ENCODE measurements at places on chromosomes 6 and 20. TPM values are rescaled to one million over a fixed set of nuclear protein-coding genes. Genes with fewer than 3 reads are reported as not detected.

DNA sequence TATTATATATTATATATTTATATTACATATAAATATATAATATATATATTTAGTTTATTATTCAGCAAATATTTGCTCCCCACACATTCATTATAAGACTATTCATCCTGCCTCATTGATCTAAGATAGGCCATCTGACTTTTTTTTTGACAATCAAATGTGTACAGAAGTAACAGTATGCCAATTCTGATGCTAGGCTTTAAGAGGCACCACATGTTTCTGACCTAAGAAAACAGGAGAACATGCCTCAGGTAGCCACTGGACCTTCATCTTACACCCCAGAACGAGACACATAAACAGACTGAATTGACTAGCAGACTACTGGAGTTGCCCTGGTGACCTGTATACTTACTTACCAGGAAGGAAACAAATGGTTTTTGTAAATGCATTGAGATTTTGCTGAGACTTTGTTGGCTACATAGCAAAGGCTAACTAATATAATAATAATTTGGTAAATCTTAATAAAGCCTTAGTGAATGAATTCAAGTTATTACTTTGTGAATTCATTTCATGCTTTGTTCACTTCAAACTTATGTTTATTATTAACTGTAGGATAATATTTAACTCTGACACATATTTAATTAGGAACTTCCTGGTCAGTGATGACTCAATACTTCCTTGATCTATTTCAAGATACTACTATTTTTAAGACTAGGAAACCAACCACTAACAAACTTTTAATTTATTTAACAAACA, 13.4 kb upstream of the MYO6 start:
- H3K27me3 ChIP-seq: no peaks in the 10 kb centered on the region
- no peak overlapping the region for H3K27ac ChIP-seq
- no peak overlapping the region for H3K4me3 ChIP-seq
- H3K36me3 ChIP-seq: no peaks in the 10 kb centered on the region
- no peaks in the 10 kb centered on the region for H3K4me1 ChIP-seq
- DNase-seq: no peak

GRCh38 chr6:161598896-161599295, 325.0 kb upstream of the AGPAT4 start:
- DNase-seq: no peak
- H3K4me3 ChIP-seq: no peak overlapping the region
- H3K27ac ChIP-seq: no peak overlapping the region
- H3K4me1 ChIP-seq: no peaks in the 10 kb centered on the region

- no peak for DNase-seq
- H3K27ac ChIP-seq: no peak overlapping the region
These were observed 2.3 kb downstream of the DSTN start for GRCh38 chr20:17572034-17572638.

DNA sequence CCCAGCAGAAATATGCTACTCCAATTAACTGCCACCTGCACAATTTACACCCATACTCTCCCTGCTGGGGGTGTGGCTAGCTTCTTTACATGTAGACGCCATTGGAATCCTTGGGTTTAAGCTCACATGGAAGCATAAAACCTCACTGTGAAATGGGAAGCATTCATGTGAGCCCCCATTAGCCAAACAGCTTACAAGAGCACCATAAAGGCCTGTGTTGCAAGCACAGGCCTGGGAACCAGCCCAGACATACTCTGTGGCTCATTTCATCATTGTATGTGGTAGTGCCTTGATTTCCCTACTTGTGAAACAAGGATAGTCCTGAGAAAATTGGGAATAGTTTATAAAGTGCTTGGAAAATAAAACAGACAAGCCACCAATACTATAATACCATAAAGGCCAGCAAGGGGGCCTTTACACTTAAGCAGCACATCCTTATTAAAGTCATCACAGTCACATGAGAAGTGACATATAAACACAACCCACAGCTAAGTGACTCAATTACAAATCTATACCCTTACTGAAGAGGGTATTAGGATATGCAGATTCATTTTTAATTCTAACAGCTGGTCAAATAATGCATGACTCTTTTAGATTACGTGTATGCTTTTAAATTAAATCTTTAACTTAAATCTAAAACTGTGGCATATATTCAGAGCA, 6.8 kb downstream of the ADNP start:
- H3K4me3 ChIP-seq: no peak overlapping the region
- H3K4me1 ChIP-seq: peaks cover 93% of the 10 kb centered on the region
- no peak overlapping the region for H3K27ac ChIP-seq
- H3K36me3 ChIP-seq: peaks cover 16% of the 10 kb centered on the region
- no peak for DNase-seq

The RNF144B gene
- total RNA-seq: 3.2 TPM

GRCh38 chr6:105929626-105930025, 156.5 kb upstream of the PRDM1 start:
- no peak overlapping the region for H3K4me3 ChIP-seq
- no peak for DNase-seq
- no peak overlapping the region for H3K27ac ChIP-seq
- H3K27me3 ChIP-seq: no peaks in the 10 kb centered on the region
- no peaks in the 10 kb centered on the region for H3K36me3 ChIP-seq

DNA sequence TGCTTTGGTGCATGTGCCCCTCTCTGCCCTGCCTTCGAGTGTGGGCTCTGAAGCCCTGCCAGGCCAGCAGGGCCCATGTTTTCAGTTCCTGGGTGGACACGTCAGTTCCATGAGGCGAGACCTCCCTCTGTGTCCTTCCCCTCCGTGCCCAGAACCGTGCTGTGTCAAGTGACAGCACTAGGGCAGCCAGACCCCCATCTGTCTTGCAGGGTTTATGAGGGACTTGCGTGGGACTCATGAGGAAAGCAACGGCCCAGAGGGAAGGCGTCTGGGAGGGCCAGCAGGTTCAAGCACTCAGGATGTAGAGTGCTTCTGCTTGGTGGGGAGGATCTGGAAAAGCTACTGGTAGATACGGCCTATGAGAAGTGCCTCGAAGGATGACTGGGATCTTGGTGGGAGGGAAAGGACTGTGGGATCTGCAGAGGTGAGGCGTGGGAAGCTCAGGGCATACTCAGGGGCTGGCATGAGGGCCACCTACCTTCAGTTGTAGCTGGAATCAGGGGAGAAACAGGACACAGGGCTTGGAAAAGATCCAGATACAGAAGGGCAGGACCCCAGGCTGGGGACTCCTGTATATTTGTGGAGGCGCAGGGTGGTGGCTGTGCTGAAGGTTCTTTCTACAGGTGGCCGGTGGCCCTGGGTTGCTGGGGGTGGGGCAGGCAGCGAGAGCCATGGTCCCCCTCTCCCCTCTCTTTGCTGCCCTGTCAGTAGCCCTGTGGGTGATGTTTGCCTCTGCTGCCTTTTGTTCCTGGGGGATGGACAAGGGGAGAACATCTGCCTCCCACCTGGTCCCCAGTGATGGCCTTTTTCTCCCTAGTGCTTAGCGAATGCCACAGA, 5.5 kb downstream of the NPEPL1 start:
- no peak overlapping the region for H3K4me3 ChIP-seq
- H3K36me3 ChIP-seq: peaks cover 14% of the 10 kb centered on the region
- H3K27ac ChIP-seq: no peak overlapping the region

The DOP1A gene
- total RNA-seq: 32.5 TPM

- no peak overlapping the region for H3K4me3 ChIP-seq
- no peaks in the 10 kb centered on the region for H3K27me3 ChIP-seq
- no peaks in the 10 kb centered on the region for H3K36me3 ChIP-seq
- no peaks in the 10 kb centered on the region for H3K4me1 ChIP-seq
- no peak for DNase-seq
These were observed 113.0 kb downstream of the MTFR2 start for GRCh38 chr6:136137008-136137692.

DNA sequence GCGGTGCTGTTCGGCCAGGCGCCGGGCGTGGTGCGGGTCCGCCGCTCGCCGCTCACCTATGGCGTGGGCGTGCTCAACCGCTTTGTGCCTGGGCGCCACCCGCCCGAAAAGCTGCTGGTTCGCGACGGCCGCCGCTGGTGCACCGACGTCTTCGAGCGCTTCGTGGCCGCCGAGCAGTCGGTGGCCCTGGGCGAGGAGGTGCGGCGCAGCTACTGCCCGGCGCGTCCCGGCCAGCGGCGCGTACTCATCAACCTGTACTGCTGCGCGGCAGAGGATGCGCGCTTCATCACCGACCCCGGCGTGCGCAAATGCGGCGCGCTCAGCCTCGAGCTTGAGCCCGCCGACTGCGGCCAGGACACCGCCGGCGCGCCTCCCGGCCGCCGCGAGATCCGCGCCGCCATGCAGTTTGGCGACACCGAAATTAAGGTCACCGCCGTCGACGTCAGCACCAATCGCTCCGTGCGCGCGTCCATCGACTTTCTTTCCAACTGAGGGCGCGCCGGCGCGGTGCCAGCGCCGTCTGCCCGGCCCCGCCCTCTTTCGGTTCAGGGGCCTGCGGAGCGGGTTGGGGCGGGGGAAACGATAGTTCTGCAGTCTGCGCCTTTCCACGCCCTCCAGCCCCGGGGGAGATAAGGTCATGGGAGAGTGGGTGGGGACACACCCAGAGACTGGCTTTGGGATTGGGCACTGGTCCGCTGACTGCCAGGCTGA, 15.7 kb downstream of the ADISSP start:
- H3K4me1 ChIP-seq: no peaks in the 10 kb centered on the region
- DNase-seq: peak; percentile 52
- no peaks in the 10 kb centered on the region for H3K27me3 ChIP-seq
